ENCODE measurements at places on chromosomes 12 and 14. TPM values are rescaled to one million over a fixed set of nuclear protein-coding genes. Genes with fewer than 3 reads are reported as not detected.

The FAM90A1 gene
- not detected for total RNA-seq

The TEAD4 gene
- total RNA-seq: 18.4 TPM

The SERPINA9 gene
- not detected for total RNA-seq

The DPY19L2 gene
- 0.17 TPM for total RNA-seq

The C14orf180 gene
- total RNA-seq: not detected

The IGF1 gene
- 2.5 TPM for total RNA-seq

The LARP4 gene
- total RNA-seq: 43.4 TPM

The PIWIL1 gene
- not detected for total RNA-seq

The ACRBP gene
- 0.33 TPM for total RNA-seq

The LMNTD1 gene
- total RNA-seq: not detected

The DUSP16 gene
- 5.7 TPM for total RNA-seq

The CLEC9A gene
- total RNA-seq: not detected

The PLXNC1 gene
- total RNA-seq: 0.09 TPM

The FOXG1 gene
- not detected for total RNA-seq

The ABCB9 gene
- 4.1 TPM for total RNA-seq

The SLC25A3 gene
- 480 TPM for total RNA-seq

The DTX1 gene
- 2.9 TPM for total RNA-seq

The IRAK4 gene
- 20.6 TPM for total RNA-seq

The PNP gene
- total RNA-seq: 229 TPM

The RERG gene
- total RNA-seq: not detected

The SP1 gene
- 36.9 TPM for total RNA-seq

The NFKBIA gene
- 130 TPM for total RNA-seq

The ASIC1 gene
- total RNA-seq: under 0.01 TPM

The PCBP2 gene
- 479 TPM for total RNA-seq

The TPPP2 gene
- total RNA-seq: not detected

The CBLN3 gene
- total RNA-seq: 0.26 TPM

The SLIRP gene
- total RNA-seq: 141 TPM

The ETFRF1 gene
- 18.4 TPM for total RNA-seq

The ENDOU gene
- total RNA-seq: under 0.01 TPM

The RHOJ gene
- total RNA-seq: 133 TPM

The CFAP54 gene
- 8.4 TPM for total RNA-seq

The MIPOL1 gene
- 8.9 TPM for total RNA-seq

The RBP5 gene
- 0.22 TPM for total RNA-seq

The SMIM41 gene
- total RNA-seq: not detected

All from dermis lymphatic vessel endothelial cell (primary cell).